ENCODE measurements at places on chromosomes 12 and 14. TPM values are rescaled to one million over a fixed set of nuclear protein-coding genes. Genes with fewer than 3 reads are reported as not detected.

Gene CHFR
- total RNA-seq = 47.7 TPM

Gene DENND5B
- 27.7 TPM for total RNA-seq

Gene DUSP6
- 22.9 TPM for total RNA-seq

Gene GALNT9
- total RNA-seq = 4.8 TPM

Gene PIP4P1
- total RNA-seq = 37.5 TPM

Gene PIK3C2G
- total RNA-seq = 2.6 TPM

Gene GMFB
- total RNA-seq = 56.1 TPM

Gene BHLHE41
- 5.7 TPM for total RNA-seq

Gene MYF5
- not detected for total RNA-seq

Gene LIN7A
- 9.0 TPM for total RNA-seq

Gene B3GNT4
- total RNA-seq = 0.51 TPM

Gene KRT79
- total RNA-seq = not detected

Gene CDKN1B
- 23.6 TPM for total RNA-seq

Gene LRTM2
- total RNA-seq = not detected

Gene GPRC5D
- not detected for total RNA-seq

Measured in mesothelial cell of epicardium (in vitro differentiated cells).